ENCODE measurements at places on chromosomes 1 and 21. TPM values are rescaled to one million over a fixed set of nuclear protein-coding genes. Genes with fewer than 3 reads are reported as not detected.

Gene IL19
- not detected for total RNA-seq

Gene LRRIQ3
- total RNA-seq = 1.5 TPM

Gene GPR61
- 0.52 TPM for total RNA-seq

- no peaks in the 10 kb centered on the region for H3K27me3 ChIP-seq
- H3K4me1 ChIP-seq = no peaks in the 10 kb centered on the region
- DNase-seq = no peak
These were observed 108.1 kb downstream of the TM2D1 start for GRCh38 chr1:61616830-61617229.

DNA sequence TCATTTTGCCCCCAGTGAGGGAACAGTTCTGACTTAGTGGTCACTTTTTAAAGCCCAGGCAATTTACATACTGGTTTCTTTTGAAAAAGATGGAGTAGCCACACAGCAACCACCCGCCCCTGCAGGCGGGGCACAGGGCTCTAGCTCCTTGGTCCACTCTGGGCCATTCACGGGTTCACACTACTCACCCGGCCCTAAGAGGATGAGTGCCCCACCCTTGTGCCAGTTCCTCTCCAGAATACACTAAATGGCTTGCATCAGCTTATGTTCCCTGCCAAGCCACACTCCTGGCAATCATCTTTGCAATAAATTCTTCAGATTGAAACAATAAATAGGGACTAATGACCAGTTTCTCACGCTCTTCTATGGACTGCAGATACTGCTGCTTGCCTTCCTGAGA, 15.7 kb upstream of the ATP13A2 start:
- no peak overlapping the region for H3K27ac ChIP-seq
- H3K36me3 ChIP-seq = peaks cover 32% of the 10 kb centered on the region
- H3K4me3 ChIP-seq = no peak overlapping the region
- peaks cover 2% of the 10 kb centered on the region for H3K4me1 ChIP-seq
- no peak for DNase-seq
- H3K27me3 ChIP-seq = no peaks in the 10 kb centered on the region

DNA sequence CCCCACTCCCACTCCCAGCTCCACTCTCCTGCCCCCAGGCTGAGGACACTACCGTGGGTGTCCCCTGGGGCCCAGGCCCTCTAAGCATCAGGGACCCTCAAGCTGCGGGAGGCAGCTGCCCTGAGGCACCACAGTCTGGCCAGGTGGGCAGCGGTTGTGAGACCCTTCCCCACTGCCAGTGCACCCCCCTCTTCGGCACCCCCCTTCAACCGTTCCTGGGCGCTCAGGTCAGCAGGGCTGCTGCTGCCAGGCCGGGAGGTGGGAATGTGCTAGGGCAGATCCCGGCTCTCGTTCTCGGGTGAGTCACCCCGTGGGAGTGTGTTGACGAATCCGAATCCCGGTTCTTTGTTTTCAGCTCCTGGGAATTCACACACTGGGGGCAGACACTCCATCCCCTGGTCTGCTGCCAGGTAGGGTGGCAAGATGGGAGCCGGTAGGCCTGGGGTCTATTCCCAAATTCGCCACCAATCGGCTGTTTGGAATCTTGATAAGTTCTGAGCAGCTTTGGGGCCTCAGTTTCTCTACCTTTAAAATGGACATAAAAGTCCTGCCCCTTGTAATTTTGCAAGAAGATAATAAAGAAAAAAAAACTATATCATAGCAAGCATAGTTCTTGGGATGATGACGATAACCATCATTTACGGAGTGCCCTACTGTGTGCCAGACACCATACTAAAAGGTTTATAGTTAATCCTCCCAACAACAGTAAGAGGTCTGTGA, 28.5 kb upstream of the CASZ1 start:
- no peak overlapping the region for H3K27ac ChIP-seq
- no peaks in the 10 kb centered on the region for H3K4me1 ChIP-seq
- H3K27me3 ChIP-seq = peaks cover 1% of the 10 kb centered on the region
- H3K4me3 ChIP-seq = no peak overlapping the region

DNA sequence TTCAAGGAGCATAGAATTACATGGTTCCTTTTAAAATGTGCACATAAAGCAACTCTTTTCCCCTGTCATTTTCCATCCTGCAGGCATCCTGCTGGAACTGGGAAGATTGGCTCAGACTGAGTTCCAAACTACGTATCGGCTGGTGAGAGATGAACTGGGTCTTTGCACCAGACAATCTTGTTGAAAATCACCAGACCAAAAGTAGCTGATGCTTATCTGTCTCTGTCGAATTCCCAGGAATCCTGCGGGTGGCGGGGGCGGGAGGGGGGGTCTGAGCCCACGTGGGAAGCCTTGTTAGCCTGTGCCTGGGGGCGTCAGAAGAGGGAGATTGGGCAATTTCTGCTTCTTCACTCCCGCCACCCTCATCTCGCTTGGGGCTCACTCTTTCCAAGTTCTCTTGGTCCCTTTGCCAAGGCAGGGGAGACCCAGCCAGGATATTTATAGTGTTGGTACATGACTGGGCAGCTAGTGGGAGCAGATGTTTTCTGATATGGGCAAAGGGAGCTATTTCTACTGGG, 90.1 kb upstream of the SLC25A33 start:
- H3K36me3 ChIP-seq = no peaks in the 10 kb centered on the region
- H3K27me3 ChIP-seq = peaks cover 4% of the 10 kb centered on the region
- H3K4me1 ChIP-seq = no peaks in the 10 kb centered on the region
- H3K4me3 ChIP-seq = no peak overlapping the region
- DNase-seq = no peak

- H3K27ac ChIP-seq = no peak overlapping the region
- no peaks in the 10 kb centered on the region for H3K4me1 ChIP-seq
- no peak overlapping the region for H3K4me3 ChIP-seq
These were observed 49.9 kb upstream of the LAPTM5 start for GRCh38 chr1:30807318-30808066.

GRCh38 chr1:58926152-58926551, 142.3 kb upstream of the JUN start:
- H3K36me3 ChIP-seq = no peaks in the 10 kb centered on the region
- H3K27ac ChIP-seq = no peak overlapping the region
- H3K4me3 ChIP-seq = no peak overlapping the region
- H3K27me3 ChIP-seq = no peaks in the 10 kb centered on the region
- H3K4me1 ChIP-seq = peaks cover 60% of the 10 kb centered on the region

DNA sequence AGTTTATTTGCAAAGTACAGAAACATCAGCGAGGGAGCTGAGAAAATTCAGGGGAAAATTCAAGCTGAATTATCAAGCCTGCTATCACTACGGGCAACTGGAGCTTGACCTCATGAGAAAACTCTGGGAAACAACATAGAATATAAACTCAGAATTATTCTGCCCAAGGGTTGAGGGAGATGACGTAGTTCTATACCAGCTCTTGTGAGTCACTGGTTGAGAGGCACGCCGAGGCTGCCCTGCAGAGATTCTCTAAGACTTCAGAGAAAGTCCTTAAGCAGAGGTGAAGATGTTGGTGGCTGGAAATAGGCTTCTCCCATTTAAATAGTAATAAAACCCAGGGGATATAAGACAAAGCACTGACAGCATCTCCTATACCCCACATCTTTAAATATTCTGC, 12.3 kb downstream of the SYDE2 start:
- H3K36me3 ChIP-seq = peaks cover 7% of the 10 kb centered on the region
- no peaks in the 10 kb centered on the region for H3K4me1 ChIP-seq
- no peaks in the 10 kb centered on the region for H3K27me3 ChIP-seq
- H3K4me3 ChIP-seq = no peak overlapping the region
- H3K27ac ChIP-seq = no peak overlapping the region

- no peak for DNase-seq
- H3K4me3 ChIP-seq = no peak overlapping the region
These were observed 9.8 kb downstream of the NPR1 start for GRCh38 chr1:153688276-153688675.

GRCh38 chr1:9598316-9598700, 9.6 kb downstream of the TMEM201 start:
- H3K4me1 ChIP-seq = peaks cover 5% of the 10 kb centered on the region
- H3K27ac ChIP-seq = no peak overlapping the region
- no peak for DNase-seq
- H3K4me3 ChIP-seq = no peak overlapping the region
- peaks cover 4% of the 10 kb centered on the region for H3K36me3 ChIP-seq

DNA sequence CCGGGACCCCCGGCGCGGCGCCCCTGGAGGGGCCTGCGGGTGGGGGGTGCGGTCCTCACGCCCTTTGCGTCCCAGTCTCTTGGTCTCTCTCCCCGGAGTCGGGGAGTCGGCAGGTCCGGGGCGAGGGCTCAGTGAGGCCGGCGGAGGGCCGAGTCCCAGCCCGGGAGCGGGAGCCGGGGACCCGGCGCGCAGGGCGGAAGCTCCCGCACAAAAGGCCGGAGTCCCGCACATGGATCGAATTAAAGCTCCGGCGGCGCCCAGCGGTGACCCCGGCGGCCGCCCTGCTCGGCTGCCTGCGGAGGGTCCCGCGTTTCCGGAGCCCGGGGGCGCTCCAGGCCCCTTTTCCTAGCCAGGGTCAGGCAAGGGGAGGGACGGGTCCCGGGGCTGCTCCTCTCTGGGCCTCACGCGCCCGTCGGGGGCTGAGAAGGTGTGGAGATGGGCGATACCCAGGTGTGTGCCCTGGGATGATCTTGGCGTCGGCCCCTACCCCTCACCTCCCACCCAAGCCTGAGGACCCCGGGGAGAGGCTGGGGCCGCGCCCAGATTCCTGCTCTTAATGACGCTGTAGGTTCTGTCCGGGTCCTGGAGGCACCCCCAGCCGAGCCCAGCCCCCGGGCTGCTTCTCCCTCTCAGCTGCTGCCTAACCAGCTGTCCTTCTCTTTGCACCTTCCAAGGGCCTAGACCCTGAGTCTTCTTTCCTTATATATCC, 512 bp downstream of the FBLIM1 start:
- H3K27me3 ChIP-seq = peaks cover 46% of the 10 kb centered on the region
- H3K4me3 ChIP-seq = no peak overlapping the region
- H3K4me1 ChIP-seq = peaks cover 12% of the 10 kb centered on the region
- no peaks in the 10 kb centered on the region for H3K36me3 ChIP-seq
